ENCODE measurements at places on chromosomes 12 and 14.

DNA sequence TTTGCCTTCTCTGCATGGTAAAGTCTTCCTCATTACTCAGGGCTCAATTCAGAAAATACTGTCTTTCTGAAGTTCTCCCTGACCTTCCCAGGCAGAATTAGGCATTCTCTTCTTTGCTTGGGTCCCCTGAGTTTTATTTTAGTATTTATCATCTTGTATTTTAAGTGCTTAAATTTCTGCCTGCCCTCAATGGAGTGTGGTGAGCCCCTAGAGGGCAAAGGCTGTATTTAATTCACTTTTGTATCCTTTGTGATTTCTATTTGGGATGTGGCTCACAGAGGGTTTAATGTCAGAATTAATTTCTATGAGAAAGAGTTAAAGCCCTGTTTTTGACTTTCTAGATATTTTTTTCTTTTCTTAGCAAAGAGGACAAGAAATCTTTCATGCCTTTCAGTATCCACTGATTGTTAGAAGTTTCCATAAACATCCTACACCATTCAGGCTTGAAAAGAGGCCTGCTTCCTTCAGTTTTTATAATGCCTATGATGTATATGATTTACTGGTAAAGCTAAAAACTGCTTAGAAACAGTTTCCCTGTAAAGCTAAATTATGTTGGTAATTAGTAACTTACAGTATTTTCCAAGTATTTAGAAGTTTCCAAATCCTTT, 55.6 kb upstream of the PTPRB start:
- no peak for DNase-seq

DNA sequence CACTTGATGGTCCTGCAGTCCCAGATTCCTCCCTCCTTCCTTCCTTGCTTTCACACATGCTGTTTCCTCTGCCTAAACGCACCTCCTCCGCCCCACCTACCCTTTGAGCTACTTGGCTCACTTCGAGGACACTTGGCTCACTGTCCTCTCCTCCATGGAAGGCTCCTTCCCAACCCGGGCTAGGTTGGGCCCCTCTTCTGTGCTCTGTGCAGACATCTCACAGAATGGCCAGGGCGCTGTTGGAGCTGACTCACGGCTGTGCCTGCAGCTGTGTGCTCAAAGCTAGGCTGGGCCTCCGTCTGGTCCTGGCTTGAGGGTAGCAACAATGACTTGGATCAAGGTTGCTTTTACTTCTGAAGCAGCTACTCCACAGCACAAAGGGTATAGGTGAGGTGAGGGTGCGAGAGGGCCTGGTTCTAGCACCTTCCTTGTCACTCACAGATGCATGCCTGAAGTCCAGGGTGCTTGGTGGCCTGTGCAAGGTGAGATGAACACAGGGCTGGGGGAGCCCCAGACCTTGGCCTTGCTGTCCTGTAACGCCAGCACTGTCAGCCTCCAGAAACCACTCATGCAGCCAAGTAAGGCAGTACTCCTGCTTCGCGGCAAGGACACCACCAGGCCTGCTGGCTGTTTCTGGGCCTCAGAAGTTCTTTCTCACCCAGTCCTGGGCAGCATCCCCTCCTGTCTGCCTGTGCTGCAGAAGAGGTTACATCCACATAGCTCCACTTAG, 61.8 kb downstream of the GALNT16 start:
- no peak for DNase-seq

DNA sequence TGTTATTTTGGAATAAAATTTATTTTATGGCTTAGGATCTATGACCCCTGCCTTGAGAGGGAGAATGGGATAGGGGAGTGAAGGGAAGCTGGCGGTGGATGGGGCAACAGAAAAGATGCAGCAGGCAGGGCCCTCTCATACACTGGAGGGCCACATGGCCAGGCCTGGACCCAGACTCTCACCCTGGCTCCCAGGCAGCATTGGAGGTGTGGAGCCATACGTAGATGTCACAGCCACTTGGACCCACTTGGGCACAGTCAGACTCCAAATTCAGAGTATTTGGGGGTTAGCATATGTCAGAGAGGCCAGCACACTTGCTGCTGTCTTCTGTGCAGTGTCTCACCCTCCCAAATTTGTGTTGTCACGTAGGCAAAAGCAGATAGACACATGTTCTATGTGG, 6.5 kb downstream of the NAB2 start:
- no peak for DNase-seq

DNA sequence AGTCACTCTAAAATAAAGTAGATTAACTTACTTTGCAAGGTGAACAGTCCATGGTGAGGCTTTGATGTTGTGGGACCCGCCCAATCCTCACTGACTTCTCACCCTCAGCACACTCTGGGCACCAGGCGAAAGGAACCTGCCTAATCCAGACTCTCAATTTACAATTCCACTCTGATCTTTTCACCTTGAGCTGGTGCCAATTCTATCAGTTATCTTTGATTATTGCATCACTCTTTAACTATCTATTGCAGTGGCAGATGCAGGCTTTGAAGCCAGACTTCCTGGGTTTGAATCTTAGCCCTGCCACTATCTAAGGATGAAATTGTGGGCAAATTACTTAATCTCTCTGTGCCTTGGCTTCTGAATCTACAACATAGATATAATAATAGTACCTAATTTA, 18.9 kb upstream of the RASSF8 start:
- DNase-seq, result no peak

DNA sequence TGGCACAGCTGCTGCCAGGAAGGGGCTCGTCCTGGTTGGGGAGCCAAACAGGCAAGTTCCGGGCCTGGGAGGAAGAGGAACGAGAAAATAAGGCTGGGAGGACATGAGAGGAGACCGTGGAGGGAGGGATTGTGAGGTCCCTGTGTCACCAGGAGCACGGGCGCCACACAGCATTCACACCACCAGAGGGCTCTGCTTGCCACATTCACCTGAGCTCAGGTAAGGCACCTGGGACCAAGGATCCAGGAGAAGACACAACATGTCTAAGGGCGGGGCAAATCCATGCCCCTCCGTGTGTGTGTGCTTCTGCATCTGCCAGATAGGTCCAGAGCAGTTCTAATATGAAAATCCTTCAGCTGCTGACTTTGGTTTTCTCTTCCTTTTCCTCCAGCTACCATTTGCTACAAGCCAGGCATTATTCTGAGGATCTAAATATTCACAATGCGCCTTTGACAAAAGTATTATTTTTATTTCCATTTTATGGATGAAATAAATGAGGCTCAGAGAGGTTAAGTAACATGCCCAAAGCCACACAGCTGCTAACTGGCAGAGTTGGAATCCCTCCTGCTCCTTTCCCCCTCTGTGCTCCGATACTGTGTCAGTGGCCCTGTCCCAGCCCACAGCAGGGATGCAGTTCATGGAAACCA, 14.6 kb downstream of the RAPGEF3 start:
- no peak for DNase-seq

DNA sequence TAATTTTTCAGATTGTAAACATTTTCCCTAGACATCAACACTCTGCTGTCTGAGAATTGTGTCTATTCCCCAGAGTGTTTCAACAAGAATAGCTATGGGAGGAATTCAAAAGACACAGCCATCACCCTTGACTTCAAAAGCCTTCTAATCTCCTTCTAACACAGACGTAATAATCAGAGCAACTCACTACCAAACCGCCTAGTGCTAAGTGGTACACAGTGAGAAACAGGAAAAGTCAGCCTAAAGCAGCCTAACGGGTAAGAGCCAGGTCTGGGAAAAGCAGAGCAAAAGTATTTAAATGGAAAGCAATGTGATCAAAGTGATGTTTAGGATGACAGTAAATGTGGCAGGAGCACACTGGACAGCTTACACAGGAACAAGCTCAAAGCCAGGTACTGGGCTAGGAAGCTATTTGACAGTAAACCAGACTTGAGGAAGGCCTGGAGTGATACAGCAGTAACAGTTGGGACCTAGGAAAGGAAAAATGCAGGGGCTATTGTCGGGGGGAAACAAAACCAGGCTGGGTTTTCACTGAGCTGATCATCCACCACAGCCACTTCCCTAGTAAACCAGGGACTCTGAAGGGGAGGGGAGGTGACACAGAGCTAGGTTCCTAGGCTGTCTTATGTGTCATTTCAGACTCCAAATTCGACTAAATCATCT, 29.4 kb downstream of the CORO1C start:
- no peak for DNase-seq

GRCh38 chr14:67485501-67486095, 2.9 kb downstream of the TMEM229B start:
- no peak for DNase-seq

GRCh38 chr12:129052373-129052772, 199.1 kb downstream of the GLT1D1 start:
- no peak for DNase-seq

DNA sequence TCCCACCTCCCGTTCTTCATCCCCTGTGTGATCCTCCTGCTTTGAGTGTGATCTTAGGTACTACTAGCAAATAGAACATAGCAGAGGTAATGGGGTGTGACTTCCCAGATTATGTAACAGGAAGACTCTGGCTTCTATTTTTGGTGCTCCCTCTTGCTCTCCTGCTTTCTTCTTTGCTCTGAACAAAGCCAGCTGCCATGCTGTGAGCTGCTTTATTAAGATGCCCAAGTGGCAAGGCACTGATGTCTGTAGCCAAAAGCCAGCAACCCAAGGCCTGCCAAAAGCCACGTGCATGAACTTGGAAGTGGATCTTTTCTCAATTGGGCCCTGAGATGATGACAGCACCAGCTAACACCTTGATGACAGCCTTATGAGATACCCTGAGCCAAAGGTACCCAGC, 5.8 kb upstream of the MFAP5 start:
- no peak for DNase-seq

DNA sequence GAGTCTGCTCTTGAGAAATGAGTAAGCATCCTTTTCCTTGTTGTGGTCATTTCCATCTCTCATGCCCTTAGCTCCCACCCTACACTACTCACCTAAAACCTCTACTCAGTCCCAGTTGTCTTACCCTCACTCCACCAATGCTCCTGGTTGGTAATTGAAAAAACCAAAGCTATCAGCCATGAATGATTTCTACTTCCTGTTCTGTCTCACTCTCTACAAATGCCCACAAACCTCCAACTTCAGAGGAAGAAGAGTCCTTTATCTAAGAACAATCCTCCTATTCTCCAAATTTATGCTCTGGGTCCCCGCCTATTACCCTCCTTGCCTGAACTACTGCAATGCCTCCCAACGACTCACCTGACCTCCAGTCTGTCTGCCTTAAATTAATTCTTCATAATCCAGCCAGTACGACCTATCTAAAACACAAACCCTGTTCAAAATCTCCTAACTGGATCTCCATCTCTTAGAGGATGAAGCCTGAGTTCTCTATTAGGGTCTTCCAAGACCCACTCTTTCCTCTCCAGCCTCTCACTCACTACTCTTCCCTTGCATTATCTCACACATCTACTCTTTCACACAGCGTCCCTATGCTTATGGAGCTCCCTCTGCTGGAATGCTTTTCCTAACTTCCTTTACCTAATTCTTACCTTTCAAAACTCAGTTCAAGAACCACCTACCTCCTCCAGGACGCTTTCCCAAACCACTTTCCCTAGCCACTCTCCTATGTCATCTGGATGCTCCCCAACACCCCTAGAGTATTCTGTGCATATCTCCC, 2.2 kb downstream of the DHRS1 start:
- no peak for DNase-seq

GRCh38 chr14:33309106-33309505, 370.4 kb downstream of the NPAS3 start:
- DNase-seq, result peak; percentile 38

DNA sequence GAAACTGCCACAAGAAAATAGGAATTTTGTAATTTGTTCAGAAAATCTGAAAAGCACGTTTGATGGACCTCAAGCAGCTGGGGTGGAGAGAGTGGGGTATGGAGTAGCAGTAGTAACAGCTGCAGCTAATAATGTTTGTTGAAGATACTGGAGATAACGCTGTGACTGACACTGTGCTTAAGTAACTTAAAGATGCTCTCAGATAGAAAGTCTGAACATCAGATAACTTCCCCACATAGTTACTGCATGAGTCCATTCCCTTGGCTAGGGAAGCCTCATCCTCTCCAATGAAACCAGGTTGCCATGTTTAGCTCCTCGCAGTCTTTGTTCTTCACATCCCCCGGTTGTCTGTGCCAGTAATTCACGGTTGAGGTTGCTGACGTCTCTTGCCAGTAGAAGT, 24.9 kb downstream of the RMST start:
- no peak for DNase-seq

- DNase-seq, result peak; percentile 80
Observed at GRCh38 chr12:46268583-46269428, at the start of gene SLC38A1. TSS of gene SLC38A1 (minus strand) at chr12:46269043. CDS start at chr12:46239800, 29,243 bp downstream.

GRCh38 chr12:72030277-72030676, 91.6 kb downstream of the TPH2 start:
- DNase-seq, result no peak

- DNase-seq, result no peak
Observed at GRCh38 chr12:20220339-20220738, 148.0 kb upstream of the PDE3A start.

- DNase-seq, result no peak
Observed at GRCh38 chr12:109968032-109968420, 28.1 kb downstream of the GIT2 start.

- DNase-seq, result no peak
Observed at GRCh38 chr12:71438670-71439361, 782 bp upstream of the LGR5 start.

DNA sequence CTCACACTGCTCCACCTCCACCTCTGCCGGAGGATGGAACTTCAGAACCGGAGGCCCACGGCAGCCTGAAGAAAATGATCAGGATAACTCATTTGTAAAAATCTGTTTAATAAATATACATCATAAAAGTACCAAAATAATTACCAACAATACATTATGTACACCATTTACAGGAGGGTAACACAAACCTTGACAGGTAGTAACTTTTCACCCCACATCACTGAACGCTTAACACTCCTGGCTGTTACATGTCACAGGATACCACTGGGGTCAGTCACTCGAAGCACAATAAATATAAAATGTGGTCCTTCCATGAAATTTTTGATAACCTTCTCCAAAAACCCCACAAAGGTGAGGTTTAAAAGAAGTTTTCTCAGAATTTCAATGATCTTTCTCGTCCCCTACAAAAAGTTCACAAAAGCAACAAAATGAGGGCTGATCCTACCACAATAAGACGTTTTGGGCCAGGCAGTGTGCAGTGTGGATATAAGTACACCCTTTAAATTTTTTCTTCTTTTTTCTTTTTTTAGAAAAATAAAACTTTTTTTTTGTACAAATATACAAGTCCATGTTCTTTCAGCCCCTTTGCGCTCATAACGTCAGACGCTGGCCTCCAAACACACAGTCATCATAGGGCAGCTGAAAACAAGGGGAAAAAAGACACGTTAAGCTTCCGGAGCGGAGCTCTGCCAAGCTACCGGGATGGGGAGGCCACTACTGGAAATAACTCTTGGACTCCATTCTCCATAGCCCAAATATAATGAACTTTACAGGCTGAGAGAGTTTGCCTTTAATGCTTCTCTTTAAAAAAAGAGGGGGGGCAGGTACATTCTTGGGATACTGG, 2.9 kb downstream of the NFKBIA start:
- no peak for DNase-seq

DNA sequence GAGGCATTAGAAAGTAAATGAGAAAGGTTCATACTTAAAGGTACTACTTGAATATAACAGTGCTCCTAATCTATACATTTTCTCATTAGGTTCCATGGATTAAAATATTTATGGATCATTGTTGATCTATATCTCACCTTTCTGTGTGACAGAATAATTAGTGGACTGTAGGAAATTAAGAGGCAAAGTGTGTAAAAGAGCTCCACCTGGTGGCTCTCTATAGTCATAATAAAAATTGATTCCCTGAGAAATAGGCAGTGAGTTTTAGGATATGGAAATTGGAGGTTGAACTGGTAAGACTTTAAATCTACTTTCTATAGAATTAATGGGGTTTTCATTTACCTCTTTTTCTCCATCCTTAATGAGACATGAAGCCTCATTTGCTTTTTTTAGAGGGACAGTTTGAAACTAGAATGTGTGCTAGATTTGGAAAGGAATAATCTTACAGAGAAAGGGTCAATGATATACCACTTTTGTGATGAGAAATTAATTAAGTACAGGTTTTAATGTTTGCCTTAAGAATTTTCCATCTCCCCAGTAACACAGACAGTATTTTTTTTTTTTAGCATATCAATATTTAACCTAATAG, 11.8 kb upstream of the DERA start:
- DNase-seq, result no peak

Data from left kidney (tissue), 8 donors.